NCI-H146 (cell line): ENCODE measurements at places on chromosomes 7 and 10.

DNA sequence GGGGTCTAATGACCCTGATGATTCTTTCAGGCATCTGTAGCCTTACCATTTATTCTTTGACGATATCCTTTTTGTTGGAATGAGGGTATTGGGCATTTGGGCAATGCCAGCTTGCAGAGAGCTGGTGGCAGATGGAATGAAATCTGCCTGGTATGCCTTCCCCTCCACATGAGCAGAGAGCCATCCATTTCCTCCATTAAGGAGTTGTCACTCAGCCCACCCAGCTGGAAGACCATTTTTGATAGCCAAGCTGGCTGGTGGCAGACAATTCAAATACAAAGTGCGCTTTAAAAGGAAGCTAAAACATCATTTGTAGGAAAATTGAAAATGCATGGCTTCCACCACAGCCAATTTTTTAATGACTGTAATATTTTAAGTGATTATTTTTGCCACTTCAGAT is 240.1 kb upstream of the SLC26A5 start:
- no peak for DNase-seq

DNA sequence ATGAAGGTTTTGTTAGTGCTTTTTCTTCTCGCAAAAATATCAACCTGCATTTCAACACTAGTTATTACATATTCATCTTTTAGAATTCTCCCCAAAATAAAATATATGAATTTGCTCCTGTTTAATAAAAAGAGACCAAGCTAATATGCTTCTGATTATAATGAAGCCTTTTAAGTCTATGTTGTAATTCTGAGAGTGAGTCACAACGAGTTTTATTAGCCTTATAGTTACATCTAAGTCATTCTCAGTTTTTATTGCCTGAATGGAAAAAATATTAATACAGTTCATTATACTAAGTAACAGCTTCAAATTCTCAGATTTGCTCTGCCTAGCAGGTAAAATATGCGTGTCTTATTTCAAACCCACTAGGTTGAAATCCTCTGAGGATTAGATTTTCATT is 152.4 kb upstream of the CELF2 start:
- DNase-seq: no peak

- DNase-seq: no peak
Observed at GRCh38 chr7:48876087-48876486, 48.3 kb upstream of the CDC14C start.

- no peak for DNase-seq
Observed at GRCh38 chr7:24057243-24057642, 226.7 kb upstream of the NPY start.

DNA sequence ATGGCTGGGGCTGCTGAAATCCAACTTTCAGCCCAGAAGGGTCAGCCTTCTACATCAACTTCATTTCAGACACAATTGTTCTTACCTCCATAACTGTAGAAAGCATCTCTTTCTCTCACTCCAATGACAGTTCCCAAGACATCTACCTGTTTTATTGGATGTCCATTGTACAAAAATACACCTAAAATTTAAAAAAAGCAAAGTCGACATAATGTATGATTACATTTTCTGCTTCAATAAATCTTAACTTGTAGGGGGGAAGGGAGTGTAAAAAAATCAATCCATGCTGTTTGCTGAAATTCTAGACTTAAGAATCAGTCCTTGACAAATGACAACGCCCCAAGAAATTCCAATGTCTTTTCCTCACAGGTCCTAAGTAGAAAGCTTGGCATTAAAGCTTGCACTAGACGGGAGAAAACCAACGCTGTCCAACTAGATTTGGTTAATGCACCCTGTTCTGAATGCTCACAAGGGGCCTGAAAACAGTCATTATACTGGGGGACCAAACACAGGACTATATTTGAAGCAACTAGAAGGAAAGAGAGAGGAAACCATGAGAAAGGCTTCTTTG is 7.5 kb downstream of the STN1 start:
- no peak for DNase-seq

DNA sequence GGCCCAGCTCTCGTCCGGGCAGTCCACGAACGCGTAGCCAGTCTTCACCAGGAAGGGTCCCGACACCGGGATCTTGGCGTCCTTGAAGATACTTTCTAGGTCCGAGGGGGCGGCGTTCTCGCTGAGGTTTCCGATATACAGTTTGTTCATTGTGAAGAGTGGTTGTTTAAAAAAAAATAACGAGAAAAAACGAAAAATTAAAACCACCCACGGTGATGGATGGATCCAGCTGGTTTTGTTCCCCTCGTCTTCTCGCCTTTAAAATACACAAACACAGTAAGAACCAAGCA is 385 bp downstream of the IGF2BP3 start:
- DNase-seq: no peak

DNA sequence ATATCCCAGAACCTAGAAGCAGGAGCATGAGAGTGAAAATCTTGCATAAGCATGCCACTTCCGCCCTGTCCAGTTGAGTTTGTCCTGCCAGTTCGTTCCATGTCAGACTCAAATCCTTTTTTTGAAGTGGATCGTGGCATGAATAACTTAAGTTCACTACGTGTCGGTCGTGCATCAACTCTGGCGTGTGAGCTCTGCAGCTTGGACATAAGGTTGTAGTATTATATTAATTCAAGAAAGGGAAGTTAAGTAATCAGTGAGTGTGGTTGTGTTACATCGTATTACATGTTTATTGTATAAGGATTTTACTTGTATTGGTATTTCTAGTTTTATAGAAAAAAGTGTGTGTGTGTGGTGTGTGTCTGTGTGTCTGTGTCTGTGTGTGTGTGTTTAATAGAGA is 23.0 kb downstream of the CDC123 start:
- DNase-seq: no peak

DNA sequence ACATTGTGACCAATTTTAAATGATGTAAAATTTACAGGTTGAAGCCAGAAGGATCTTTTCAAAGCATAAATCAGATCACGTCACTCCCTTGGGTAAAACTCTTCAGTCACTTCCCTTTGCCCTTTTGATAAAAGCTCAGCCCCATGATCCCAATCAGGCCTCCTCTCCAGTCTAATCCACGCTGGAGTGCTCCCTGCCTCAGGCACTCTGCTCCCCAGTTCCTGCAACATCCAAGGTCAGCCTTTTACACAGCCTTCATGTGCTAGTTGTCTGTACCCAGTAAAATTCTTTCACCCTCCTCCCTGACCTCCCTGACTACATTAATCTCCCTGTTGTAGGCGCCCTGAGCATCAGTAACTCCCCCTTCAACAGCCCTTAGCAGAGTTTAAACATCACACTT is 14.1 kb downstream of the ELMO1 start:
- DNase-seq: no peak

DNA sequence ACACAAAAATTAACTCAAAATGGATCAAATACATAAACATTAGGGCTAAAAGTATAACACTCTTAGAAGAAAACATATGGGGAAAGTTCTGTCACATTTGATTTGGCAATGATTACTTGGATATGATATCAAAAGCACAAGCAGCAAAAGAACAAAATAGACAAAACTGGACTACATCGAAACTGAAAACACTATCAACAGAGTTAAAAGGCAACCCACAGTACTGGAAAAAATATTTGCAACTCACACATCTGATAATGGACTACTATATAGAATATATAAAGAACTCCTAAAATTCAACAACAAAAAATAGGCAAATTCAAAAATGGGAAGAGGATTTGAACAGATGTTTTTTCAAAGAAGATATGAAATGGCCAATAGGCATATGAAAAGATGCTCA is 51.0 kb downstream of the COA1 start:
- DNase-seq: no peak

- peak; percentile 91 for DNase-seq
Observed at GRCh38 chr10:103542764-103543616, 49.5 kb downstream of the NEURL1 start.

DNA sequence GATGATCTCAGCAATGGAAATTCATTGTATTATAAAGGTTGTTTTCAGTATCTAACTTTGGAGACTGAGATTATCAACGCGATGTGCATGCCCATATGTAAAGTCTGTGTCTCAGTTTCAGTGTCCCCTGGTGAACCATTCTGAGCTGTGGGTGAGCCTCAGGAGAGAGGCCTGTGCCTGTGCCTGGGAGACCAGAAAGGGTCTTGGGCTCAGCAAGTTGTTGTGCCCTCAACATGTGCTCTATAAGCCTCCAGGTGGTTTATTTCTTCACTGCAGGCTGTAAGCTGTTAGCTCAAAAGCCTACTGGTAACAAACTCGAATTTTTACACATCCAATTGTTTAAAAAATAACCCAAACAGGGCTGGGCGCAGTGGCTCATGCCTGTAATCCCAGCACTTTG is 151.9 kb downstream of the PKD1L1 start:
- no peak for DNase-seq

DNA sequence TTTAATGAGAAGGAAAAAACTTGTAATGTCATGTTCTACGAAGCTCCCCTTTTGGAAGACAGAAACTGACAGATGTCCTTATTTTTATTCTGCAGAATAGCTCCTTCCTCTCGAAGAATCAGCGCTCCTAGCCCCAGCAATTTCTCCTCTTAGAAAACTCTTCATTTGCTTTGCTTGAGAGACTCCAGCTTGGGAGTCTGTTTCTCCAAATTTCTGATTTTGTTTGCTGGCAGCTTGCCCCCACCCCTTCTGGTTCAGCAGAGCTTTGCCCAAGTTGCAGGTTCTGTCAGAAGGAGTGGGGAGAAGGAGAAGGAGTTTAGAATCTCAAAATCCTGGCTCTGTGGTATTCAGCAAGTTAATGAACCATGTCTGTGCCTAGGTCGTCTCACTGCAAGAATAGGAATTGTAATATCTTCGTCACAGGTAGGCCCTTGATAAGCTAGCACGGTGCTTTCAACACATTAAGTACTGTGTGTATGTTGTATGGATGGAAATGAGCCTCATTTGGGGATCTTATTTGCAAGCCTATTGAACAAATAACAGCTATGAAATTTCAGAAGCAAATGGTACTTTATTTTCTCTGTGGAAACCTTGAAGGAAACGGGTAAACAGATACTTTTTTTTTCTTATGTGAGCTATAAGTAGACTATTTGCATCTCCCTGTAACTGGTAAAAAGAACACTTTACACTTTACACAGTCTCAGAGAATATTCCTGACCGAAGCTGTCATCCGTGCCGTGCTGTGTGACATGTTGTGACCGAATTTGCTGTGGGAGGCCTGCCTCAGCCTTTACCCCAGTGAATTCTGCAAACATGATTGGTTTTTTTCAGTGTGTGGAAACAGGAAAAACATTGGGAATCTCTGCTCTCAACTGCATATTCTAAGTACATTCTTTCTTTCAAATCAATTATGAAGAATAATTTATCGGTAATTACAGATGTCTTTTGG is 290.9 kb downstream of the CAMK1D start:
- no peak for DNase-seq

GRCh38 chr10:12470719-12471118 is 121.4 kb downstream of the CAMK1D start:
- DNase-seq: no peak

GRCh38 chr7:105426606-105427146 is 38.0 kb upstream of the SRPK2 start:
- no peak for DNase-seq

DNA sequence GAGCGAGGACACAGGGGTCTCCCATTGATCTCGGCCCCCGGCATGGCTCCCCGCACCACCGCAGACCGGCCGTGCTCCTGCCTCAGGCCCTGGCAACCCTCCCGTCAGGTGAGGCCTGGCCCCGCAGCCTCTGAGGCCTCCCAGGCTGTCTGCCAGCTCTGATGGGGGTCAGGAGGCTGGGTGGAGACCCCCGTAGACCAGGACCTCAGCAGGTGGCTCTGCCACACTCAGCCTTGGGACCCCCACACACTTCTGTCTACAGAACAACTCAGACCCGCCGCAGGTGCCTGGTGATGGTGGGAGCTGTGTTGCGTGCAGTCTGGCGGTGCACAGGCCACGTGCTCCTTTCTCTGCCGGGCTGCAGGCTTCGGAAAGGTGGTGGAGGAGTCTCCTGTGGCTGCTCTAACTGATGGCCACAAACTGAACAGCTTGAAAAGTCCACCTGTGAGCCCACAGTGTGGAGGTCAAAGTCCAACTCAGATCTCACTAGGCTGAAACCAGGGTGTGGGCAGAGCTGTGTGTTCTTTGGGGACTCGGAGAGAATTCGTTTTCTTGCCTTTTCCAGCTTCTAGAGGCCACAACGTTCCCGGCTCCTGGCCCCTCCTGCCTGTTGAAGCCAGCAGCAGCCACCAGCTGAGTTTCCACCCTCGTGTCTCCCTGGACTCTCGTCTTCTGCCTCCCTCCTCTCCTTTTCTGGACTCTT is 62.5 kb downstream of the PWWP2B start:
- DNase-seq: no peak

GRCh38 chr7:138325434-138325833 is 134.6 kb upstream of the TRIM24 start:
- no peak for DNase-seq

DNA sequence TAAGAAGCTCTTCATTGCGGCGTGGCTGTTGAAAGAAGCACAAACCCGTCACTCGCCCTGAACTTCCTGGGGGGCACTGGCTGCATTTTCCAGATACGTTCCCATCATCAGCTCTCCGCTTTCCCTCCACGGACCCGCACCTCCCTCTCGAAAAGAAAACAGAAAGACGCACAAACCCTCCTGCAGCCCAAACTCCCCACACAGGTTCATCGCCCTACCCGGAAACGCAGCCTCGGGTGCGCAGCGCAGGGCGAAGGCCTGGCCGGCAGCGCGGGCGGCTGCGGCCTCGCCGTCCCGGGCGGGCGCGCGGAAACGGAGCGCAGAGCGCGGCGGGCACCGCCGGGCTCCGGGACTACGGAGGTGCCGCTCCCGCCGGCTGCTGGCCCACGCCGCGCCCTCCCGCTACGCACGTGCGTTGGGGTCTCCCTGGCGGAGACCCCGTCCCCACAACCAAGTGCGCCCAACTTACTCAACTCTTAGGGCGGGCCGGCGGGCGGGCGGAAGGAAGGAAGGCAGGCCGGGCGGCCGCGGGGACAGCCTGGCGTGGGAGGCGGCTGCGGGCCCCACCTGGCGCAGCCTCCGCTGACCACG is 822 bp downstream of the ZNF800 start:
- peak; percentile 49 for DNase-seq

DNA sequence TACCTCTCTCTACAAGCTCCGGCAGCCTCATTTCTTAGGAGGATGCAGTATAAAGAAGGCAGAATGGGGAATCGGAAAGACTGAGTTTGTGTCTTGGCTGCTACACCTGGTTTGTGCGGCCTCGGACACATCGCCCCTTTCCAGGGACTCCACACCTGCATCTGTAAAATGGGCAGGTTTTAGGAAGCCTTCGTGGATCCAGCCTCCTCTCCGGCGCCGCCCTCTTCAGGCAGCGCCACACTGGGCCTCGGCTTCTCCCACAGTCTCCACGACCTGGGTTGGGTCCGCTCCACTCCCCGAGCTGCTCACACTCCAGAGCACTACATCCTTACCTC is 341 bp downstream of the GOT1 start:
- DNase-seq: no peak

DNA sequence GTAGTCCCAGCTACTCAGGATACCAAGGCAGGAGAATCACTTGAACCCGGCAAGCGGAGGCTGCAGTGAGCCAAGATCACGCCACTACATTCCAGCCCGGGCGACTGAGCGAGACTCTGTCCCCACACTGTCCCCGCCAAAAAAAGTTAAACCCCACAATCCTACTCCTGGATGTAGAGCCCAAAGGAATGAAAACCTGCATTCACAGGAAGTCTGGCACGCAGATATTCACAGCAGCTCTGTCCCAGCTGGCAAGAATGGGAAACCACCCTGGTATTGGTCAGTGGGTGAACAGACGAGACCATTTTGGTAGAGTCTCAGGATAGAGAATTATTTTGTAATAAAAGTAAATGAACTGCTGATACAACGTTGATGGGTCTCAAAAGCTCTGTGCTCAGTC is 225.2 kb downstream of the MAD1L1 start:
- DNase-seq: no peak
